ENCODE measurements at places on chromosomes 1 and 21.

GRCh38 chr1:220730486-220730885 is 17.6 kb upstream of the MTARC2 start:
- no peak for DNase-seq

- no peak for DNase-seq
Observed at GRCh38 chr1:201737352-201738060, 91.5 kb upstream of the IPO9 start.

DNA sequence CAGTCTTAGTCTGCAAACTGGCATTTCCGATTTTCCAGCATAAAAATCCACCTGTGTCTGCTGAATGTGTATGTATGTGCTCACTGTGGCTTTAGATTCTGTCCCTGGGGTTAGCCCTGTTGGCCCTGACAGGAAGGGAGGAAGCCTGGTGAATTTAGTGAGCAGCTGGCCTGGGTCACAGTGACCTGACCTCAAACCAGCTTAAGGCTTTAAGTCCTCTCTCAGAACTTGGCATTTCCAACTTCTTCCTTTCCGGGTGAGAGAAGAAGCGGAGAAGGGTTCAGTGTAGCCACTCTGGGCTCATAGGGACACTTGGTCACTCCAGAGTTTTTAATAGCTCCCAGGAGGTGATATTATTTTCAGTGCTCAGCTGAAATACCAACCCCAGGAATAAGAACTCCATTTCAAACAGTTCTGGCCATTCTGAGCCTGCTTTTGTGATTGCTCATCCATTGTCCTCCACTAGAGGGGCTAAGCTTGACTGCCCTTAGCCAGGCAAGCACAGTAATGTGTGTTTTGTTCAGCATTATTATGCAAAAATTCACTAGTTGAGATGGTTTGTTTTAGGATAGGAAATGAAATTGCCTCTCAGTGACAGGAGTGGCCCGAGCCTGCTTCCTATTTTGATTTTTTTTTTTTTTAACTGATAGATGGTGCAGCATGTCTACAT is 2.5 kb upstream of the OLFML3 start:
- no peak for DNase-seq

DNA sequence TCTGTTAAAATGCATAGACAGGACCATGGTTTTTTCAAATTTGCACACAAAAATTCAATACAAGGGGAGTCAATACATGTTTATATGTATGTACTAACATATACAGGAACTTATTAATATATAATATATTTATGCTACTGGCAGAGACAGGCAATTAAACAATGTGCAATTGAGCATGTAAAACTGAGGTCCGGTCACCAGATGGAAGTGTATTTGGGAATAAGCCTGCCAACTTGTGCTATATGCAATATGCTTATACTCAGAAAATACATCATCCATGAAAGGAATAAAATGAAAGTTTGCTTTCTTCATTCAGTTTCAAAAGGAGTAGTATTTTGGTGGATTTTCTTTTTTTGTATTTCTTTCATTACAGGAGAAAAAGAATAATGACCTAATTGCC is 640.2 kb upstream of the CXADR start:
- no peak for DNase-seq

- DNase-seq: no peak
Observed at GRCh38 chr1:82785268-82785790, 984.6 kb downstream of the ADGRL2 start.

All from effector memory CD8-positive, alpha-beta T cell (primary cell).